ENCODE measurements at places on chromosomes 12 and 14. TPM values are rescaled to one million over a fixed set of nuclear protein-coding genes. Genes with fewer than 3 reads are reported as not detected.

DNA sequence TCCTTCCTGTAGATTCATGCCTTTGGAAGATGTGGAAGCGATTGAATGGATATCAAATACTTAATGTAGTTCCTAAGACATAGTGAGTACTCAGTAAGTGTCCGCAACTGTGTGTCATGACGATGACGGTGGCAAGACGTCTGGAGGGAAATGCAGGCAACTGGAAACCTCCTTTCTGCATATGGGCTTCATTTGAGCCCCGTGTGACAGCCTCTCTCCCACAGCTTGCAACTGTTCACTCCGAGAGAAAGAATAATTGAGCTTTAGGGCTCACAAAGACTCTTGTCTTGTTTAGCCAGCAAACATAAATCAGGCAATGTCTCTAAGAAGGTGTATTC lies 6.9 kb downstream of the CFAP251 start:
- peak; percentile 86 for DNase-seq

DNA sequence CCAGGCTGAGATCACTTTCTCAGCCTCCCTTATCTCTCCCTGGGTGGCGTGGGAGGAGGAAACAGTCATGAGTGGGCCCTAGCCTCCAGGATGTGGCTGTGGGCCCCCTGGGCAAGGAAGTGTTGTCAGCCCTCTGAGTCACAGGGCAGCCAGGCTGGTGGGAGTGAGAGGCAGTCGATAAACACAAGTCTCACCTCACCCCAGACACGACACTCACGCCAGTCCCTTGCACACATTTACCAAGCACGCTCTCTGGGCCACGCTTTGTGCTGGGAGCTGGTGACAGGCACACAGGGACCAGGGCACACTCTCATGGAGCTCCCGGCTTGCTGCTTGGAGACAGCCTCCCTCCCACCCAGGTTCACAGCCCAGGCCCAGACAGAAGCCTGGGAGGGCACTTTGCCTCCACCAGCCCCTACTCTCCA lies 1.9 kb upstream of the KRT79 start:
- peak; percentile 85 for DNase-seq

DNA sequence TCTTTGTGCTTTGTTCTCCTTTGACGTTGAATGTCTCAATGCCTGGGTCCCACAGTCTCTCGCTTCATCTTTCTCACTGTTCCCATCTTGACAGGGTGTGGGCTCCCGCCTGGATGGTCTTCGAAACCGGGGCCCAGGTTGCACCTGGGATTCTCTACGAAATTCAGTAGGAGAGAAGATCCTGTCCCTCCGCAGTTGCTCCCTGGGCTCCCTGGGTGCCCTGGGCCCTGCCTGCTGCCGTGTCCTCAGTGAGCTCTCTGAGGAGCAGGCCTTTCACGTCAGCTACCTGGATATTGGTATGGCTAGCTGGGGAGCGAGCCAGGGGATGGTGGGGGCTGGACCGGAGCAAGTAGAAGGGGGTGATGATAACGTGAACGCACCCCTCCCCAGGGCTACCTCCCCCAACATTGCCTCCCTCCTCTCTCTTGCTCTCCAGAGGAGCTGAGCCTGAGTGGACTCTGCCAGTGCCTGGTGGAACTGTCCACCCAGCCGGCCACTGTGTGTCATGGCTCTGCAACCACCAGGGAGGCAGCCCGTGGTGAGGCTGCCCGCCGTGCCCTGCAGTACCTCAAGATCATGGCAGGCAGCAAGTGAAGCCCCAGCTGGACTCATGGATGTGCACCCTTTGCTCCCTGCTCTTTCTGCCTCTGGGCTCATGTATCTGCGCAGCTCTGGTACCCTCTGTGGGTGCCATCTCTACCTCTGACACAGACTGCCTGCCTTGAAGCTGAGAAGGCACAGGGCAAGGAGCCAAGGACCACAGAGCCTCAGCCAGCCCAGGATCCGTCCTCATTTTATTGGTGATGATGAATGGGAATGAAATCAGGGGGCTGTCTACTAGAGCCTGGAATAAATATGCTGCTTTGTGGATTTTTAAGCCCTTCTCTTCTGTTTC lies 1.5 kb downstream of the NPFF start:
- DNase-seq: peak; percentile 36

TAS2R13 gene
- total RNA-seq: 1.7 TPM

- no peak for DNase-seq
Measured at GRCh38 chr12:571795-572531, 91.3 kb downstream of the NINJ2 start.

DNA sequence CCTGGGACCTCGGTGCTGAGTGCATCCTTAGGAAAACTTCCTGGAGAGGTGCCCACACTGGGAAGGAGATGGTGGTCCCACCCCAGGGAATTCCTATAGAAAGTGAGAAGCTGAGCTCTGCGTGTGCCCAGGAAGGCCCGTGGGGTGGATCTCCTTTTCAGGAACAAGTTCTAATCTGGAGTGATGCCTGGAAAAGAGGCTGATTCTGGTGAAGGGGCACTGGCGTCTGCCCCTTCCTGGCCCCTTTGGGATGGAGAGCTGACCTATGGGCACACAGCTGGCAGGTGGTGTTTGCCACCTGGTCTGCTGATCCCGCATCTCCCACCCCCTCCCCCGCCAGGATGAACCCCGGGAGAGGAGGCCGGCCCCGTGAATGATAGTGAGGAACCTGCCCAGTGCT lies 142.0 kb upstream of the RTL1 start:
- no peak for DNase-seq

- no peak for DNase-seq
Measured at GRCh38 chr12:130308393-130308792, 29.3 kb upstream of the PIWIL1 start.

DNA sequence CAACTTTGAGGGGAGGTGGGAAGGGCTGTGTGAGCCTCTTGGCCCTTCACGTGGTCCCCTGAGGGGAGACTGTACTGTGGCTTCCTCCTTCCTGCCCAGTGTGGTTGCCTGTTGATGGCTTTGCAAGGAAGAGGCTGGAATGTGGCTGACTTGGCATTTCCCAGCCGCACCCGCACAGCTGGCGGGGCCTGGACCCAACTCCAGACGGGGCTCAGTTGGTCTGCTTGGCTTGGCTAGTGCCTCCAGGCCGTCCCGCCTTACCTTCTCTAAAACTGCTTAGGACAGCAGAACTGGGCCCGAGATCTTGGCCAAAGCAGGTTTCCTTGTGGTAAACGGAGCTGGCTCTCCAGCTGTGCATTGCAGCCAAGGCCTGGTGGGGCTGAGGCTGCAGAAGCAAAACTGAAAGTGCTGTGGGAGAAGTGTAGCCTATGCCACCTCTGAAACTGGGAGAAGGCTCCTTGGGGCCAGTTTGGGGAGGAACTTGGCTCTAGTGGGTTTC lies 139.5 kb downstream of the SMOC1 start:
- DNase-seq: peak; percentile 74

WSCD2 gene
- total RNA-seq: under 0.01 TPM

DNA sequence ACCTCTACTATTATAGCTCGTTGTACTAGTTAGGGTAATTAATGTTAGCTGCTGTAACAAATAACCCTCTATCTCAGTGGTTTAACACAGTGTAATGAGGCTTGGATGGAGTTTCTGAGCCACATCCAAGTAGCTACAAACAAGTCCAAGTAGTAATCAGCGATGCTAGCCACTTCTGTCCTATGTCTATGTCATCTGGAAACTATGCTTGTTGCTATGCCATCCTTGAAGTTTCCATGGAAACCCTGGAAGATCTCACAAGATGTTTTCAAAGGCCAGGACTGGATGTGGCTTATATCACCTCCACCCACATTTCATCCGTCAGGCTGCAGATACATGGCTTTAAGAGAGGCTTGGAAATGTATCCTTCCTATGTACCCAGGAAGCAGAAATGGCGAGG lies 422.1 kb downstream of the AACS start:
- DNase-seq: peak; percentile 12

Data from fibroblast of lung (primary cell).